ENCODE measurements at places on chromosomes 7 and 10. TPM values are rescaled to one million over a fixed set of nuclear protein-coding genes. Genes with fewer than 3 reads are reported as not detected.

GRCh38 chr10:73653701-73654100 lies 2.1 kb downstream of the SYNPO2L start:
- no peak for DNase-seq

DNA sequence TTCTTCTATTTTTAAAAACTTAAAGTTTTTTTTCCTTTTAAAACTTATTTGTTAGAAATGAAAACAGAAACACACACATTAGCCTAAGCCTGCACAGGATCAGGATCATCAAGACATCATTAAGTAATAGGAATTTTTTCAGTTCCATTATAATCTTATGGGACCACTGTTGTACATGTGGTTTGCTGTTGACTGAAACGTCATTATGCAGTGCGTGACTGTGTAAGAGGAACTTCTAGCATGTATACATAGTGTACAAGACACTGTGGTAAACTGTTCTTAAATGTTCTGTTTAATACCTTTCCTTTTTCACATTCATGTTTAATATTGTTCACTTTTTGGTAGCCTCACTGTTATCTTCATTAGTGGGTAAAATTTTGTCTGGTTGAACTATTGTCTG lies 12.1 kb downstream of the ENTPD7 start:
- DNase-seq, result no peak

- DNase-seq, result no peak
Observed at GRCh38 chr7:1999278-1999984, 233.3 kb downstream of the MAD1L1 start.

GRCh38 chr7:137423321-137423720 lies 79.8 kb upstream of the PTN start:
- DNase-seq, result no peak

- no peak for DNase-seq
Observed at GRCh38 chr10:6667150-6667549, 87.1 kb upstream of the PRKCQ start.

DNA sequence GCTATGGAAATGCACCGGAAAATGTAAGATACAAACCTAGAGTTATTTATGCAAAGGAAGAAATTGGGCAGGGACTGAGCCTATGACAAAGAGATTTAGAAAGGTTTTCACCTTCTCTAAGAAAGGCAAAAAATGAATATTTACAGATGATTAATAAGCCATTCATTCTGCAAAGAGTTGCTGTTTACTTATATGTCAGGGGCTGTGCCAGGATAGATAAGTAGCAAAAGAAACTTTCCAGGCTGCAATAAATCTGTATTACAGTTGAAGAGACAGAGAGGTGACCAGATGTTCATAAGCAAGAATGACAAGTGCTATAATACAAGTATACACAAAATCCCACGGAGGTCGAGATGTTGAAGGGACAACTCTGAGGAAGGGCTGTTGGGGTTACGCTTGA lies 299.6 kb downstream of the CALN1 start:
- no peak for DNase-seq

GRCh38 chr7:141431140-141431479 lies 120.1 kb upstream of the AGK start:
- DNase-seq, result no peak

DNA sequence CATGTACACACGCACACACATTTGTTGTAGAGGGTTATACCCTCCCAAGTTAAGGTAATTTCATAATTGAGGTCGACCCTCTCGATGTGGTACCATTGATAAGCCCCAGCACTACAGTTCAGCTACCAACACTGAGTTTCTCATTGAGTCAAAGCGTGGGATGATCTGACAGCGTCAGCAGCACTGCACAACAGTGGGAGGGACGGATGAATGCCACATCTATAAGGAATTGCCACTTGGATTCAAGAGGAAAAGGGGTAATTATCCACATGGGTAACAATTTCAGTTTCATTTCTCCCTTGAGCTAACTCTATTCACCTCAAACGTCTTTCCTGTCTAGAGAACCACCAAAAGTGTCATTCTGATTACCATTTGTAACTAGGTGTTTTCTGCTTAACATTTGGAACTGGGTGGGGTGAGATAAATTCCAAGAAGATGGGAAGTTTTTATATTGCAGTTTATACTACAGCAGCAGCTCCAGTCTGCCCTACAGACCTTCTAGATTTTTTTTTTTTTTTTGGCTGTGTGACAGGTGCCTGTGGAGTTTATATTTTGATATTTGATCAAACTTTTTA lies 342.9 kb downstream of the AUTS2 start:
- no peak for DNase-seq

DNA sequence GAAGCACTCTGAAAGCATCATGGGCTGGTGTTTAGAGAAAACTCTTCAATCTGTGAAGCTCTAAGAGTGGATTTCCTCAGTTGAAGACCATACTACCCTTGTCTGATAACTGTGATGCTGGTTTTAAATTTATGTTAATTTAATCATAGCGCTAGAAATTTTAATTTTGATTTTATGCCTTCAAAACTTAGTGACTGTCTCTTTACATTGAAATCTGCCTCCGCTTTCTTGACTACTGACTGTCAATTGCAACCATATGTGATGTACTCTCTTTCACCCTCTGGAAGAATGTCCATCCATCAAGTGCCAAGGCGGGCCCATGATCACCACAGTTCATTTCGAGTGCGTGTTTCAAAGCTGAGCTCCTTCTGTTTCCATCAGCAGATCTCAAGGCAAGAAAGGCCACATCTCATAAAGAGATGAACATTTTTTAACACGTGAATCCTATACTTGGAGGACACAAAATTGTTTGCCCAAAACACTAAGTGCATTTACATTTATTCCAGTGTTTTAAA lies 147.1 kb downstream of the ITGA8 start:
- no peak for DNase-seq

GRCh38 chr10:944034-944831 lies 12.7 kb upstream of the LARP4B start:
- DNase-seq, result peak; percentile 48

DNA sequence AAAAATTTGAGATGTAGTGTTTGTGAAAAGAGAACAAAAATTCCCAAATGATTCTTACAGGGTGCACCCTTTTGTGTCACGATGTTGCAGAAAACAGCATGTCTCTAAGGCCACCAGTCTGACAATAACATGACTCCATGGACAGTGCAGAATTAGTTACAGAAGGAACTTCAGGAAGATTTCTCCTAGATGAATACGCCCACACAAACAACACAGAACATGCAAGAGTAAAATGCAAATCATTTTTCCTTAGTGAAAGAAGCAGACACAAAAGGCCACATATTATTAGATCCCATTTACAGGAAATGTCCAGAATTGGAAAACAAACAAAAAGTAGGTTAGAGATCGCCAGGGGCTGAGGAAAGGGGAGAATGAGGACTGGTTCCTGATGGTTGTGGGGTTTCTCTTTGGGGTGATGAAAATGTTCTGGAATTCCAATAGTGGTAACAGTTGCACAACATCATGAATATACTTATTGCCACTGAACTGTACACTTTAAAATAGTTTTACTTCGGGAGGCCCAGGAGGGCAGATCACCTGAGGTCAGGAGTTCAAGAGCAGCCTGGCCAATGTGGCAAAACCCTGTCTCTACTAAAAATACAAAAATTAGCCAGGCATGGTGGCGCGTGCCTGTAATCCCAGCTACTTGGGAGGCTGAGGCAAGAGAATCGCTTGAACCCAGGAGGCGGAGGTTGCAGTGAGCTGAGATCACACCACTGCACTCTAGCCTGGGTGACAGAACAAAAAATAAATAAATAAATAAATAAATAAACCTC lies 10.2 kb downstream of the ZC3HAV1 start:
- no peak for DNase-seq

- DNase-seq, result no peak
Observed at GRCh38 chr7:85489498-85489897, 302.6 kb upstream of the SEMA3D start.

DNA sequence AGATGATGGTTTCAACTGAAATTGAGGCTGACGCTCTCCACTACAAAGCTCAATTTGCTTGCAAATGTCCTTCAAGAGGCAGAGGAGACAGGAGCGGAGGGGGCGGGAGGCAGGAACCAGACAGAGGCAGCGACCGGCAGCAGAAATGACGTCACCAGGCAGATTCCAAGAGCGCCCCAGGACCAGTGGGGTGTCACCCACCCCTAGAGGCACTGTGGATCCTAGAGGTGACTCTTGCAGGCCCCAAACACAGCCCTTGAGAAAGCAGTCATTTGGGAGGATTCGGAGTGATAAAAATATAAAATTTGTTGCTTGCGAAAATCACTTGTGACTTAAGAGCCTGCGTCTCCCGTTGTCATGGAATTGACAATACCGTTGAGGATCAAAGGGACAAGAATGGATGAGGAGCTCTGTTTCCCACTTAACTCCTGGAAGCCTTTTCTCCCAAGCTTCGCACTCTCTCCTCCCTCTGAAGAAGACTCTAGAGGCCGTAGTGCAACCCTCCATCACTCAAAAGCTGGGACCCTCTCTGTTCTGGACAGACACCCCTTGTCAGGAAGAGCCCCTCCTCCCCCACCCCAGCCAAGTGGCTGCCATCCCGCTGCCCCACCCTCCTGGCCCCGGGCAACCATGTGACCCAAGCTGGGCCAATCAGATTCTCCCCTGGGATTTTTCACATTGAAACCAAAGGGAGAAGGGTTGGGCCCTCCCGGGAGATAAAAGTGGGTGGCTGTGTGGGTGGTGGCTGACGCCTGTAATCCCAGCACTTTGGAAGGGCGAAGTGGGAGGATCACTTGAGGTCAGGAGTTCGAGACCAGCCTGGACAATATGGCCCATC lies 16.3 kb upstream of the SLC29A4 start:
- no peak for DNase-seq

- no peak for DNase-seq
Observed at GRCh38 chr7:146635205-146636032, 518.8 kb downstream of the CNTNAP2 start.

DNA sequence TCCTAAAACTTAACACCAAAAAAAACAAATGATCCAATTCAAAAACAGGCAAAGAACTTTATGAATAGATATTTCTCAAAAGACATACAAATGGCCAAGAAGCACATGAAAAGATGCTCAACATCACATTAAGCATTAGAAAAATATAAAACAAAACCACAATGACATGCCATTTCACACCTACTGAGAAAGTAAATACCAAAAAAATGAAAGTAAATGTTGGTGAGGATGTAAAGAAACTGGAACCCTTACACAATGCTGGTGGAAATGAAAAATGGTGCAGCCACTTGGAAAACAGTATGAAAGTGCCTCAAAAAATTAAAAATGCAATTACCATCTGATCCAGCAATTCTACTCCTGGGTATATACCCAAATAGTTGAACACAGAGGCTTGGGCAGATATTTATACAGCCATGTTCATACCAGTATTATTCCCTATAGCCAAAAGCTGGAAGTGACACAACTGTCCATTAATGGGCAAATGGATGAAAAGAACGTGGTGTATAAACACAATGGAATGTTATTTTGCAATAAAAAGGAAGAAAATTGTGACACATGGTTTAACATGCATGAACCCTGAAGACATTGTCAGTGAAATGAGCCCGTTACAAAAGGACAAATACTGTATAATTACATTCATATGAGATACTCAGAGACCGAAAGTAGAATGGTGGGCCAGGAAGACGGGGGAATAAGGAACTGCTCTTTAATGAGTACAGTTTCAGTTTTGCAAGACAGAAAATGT lies 89.0 kb downstream of the JMJD1C start:
- no peak for DNase-seq

DNA sequence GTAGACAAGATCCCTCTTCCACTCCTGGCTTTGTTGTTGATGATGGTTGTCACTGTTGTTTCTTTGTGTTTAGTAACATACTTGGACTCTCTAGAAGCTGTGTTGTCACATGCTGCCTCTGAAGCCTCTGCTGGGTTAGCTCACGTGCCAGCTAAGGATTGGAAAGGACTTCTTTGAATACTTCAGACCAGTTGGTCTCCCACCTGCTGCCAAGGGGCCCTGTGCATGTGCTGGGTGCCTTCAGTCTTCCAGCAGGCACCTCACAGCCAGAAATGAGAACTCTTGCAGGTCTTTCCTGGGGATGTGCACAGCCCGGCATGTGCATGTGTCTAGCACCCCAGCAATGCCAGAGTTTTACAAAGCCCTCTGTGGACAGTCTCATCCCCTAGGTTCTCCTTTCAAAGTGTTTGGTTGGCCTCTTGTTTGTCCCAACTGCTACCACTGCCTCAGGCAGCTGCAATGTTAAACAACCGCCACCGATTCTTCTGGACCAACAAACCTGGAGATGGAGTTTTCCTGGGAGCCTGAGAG lies 21.7 kb upstream of the NCAPG2 start:
- DNase-seq, result no peak

DNA sequence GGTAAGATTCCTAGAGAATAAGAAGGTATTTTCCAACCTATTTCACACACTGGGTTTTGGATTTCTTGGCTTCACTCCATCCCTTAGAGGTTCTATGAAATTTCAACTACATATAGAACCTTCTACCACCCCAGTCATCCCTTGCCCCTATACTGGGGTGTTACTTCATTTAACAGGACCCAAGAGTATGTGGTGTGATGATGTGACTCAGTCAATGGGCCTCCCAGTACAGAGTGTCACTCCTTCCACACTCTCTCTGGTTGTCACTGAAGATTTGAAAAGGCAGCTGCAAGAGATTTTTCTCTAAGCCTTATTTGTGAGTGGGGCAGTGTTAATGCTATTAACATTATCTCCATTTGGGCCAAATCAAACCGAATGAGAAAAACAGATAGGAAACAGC lies 33.5 kb downstream of the FGFBP3 start:
- DNase-seq, result no peak

- DNase-seq, result no peak
Observed at GRCh38 chr10:130369645-130370381, 233.6 kb downstream of the GLRX3 start.

- no peak for DNase-seq
Observed at GRCh38 chr10:68870061-68870460, 31.1 kb upstream of the DDX50 start.

DNA sequence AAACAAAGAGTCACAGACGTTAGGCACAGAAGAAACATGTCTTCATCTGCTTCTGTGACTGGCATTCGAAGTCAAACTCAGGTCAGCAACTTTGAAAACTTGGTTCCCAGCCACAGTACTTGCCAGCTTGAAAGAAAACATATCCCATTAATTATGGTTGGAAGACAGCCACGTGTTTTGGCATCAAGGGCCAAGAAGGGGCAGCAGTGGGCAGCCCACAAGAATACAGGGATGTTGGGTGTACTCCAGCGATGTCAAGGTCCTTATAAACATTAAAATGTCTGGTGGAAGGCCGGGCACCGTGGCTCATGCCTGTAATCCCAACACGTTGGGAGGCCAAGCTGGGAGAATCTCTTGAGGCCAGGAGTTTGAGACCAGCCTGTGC lies 29.5 kb downstream of the JCAD start:
- DNase-seq, result no peak

- DNase-seq, result no peak
Observed at GRCh38 chr10:26112532-26112931, 104.0 kb upstream of the GAD2 start.

The FUOM gene
- 32.9 TPM for total RNA-seq

The TMEM270 gene
- not detected for total RNA-seq

The BTBD16 gene
- total RNA-seq, result not detected

The FKBP9 gene
- total RNA-seq, result 144 TPM

The HKDC1 gene
- total RNA-seq, result not detected

The ZNF316 gene
- total RNA-seq, result 10.7 TPM

The CALML3 gene
- total RNA-seq, result not detected

The LOXL4 gene
- total RNA-seq, result 1.3 TPM

The HOXA6 gene
- 0.42 TPM for total RNA-seq

The VSTM2A gene
- total RNA-seq, result not detected

The FHIP2A gene
- 19.0 TPM for total RNA-seq

The ERVW-1 gene
- not detected for total RNA-seq

The FAM25C gene
- total RNA-seq, result not detected

The WIPF3 gene
- total RNA-seq, result not detected

The PLPP4 gene
- total RNA-seq, result 5.2 TPM

The STK32C gene
- 12.5 TPM for total RNA-seq

The PTF1A gene
- total RNA-seq, result not detected

The SPDYE16 gene
- not detected for total RNA-seq

The OPN1SW gene
- not detected for total RNA-seq

The MMRN2 gene
- total RNA-seq, result 372 TPM

The PAOX gene
- 5.8 TPM for total RNA-seq

The CRHR2 gene
- total RNA-seq, result not detected
